CD4-positive, alpha-beta memory T cell (primary cell): ENCODE measurements at places on chromosomes 5 and 9.
A peak's percentile ranks its signal among the peaks of the same experiment; 100 is the strongest.

DNA sequence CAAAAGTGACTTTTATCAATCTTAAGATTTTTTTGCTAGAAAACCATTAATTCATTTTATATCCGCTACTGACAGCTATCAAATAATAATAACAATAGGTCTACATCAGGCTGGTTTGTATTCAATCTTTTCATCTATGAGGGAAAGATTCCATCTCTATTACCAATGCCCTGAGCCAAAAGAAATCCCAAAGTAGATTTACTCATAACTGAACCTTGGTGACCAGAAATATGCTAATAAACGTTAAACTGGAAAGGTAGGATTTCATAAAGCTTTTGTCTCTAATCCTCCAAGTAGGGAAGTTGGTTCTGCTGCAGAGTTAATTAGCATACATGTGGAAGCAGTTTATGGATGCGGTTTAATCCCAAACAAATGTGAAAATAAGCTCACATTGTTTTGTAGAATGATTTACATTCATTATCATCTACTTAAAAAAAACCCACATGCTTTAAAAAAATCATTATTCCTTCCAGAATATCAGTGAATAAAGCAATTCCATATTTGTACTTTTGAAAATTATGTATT lies 715.5 kb downstream of the CETN3 start:
- H3K36me3 ChIP-seq = no peaks in the 10 kb centered on the region
- no peak for DNase-seq
- no peaks in the 10 kb centered on the region for H3K27me3 ChIP-seq
- H3K4me1 ChIP-seq = no peaks in the 10 kb centered on the region
- H3K4me3 ChIP-seq = no peak overlapping the region
- no peak overlapping the region for H3K27ac ChIP-seq

- DNase-seq = no peak
- H3K4me3 ChIP-seq = no peak overlapping the region
- H3K36me3 ChIP-seq = no peaks in the 10 kb centered on the region
- no peaks in the 10 kb centered on the region for H3K27me3 ChIP-seq
- no peak overlapping the region for H3K27ac ChIP-seq
These were observed 46.8 kb upstream of the DHFR start for GRCh38 chr5:80701597-80701996.

DNA sequence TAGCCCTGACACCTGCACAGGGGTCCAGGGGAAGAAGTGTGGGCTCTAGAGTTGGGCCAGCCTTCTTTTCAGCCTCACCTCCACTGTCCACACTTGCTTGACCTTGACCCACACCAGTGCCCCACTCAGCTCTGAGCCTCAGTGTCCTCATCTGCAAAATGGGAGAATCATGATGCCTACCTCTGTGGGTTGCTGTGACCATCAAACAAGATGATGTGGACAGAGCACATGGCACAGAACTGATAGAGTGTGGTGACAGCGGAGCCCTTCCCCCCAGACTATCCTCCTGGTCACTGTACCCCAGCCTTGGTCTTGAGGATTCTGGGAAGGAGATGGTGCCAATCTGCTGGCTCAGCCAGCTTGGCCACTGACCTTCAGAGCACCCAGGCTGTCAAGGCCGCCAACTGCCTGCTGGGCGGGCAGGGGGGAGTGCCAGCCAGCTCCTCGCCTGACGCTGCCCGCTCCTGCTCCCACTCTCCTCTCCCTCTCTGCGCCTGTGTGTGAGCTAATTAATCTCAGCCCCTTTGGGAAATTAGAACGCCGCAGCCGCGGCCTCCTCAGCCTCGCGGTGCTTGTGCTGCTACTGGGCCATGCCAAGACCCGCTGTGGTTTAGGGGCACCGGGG lies 16.7 kb downstream of the CXXC5 start:
- H3K36me3 ChIP-seq = no peaks in the 10 kb centered on the region
- H3K4me1 ChIP-seq = peaks cover 37% of the 10 kb centered on the region
- no peak overlapping the region for H3K4me3 ChIP-seq
- no peak overlapping the region for H3K27ac ChIP-seq
- no peak for DNase-seq

- no peaks in the 10 kb centered on the region for H3K27me3 ChIP-seq
- no peak for DNase-seq
- H3K36me3 ChIP-seq = no peaks in the 10 kb centered on the region
- peaks cover 2% of the 10 kb centered on the region for H3K4me1 ChIP-seq
- no peak overlapping the region for H3K27ac ChIP-seq
These were observed 10.4 kb upstream of the PPARGC1B start for GRCh38 chr5:149719666-149720065.

- no peaks in the 10 kb centered on the region for H3K4me1 ChIP-seq
- no peak overlapping the region for H3K27ac ChIP-seq
- no peak overlapping the region for H3K4me3 ChIP-seq
- no peaks in the 10 kb centered on the region for H3K27me3 ChIP-seq
- DNase-seq = no peak
- H3K36me3 ChIP-seq = peaks cover 15% of the 10 kb centered on the region
These were observed 20.4 kb downstream of the CDK5RAP2 start for GRCh38 chr9:120559546-120559945.

DNA sequence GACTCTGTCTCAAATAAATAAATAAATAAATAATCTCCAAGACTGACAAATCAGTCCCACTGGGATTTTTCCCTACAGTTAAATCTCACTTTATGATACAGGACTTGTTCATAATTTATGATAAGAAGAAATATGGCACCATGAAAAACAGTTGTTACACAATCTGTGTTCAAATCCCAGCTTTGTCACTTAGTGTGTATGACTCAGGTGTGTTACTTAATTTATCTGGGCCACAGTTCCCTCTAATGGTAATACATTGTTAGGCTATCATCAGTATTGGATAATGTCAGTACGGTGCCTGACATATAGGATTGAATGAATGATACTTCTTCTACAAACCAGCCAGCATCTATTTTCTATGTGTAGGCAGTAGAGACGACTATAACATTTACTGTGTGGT lies 23.1 kb downstream of the SLC36A3 start:
- no peak overlapping the region for H3K27ac ChIP-seq
- no peaks in the 10 kb centered on the region for H3K4me1 ChIP-seq
- H3K4me3 ChIP-seq = no peak overlapping the region
- no peaks in the 10 kb centered on the region for H3K27me3 ChIP-seq
- no peaks in the 10 kb centered on the region for H3K36me3 ChIP-seq
- no peak for DNase-seq

DNA sequence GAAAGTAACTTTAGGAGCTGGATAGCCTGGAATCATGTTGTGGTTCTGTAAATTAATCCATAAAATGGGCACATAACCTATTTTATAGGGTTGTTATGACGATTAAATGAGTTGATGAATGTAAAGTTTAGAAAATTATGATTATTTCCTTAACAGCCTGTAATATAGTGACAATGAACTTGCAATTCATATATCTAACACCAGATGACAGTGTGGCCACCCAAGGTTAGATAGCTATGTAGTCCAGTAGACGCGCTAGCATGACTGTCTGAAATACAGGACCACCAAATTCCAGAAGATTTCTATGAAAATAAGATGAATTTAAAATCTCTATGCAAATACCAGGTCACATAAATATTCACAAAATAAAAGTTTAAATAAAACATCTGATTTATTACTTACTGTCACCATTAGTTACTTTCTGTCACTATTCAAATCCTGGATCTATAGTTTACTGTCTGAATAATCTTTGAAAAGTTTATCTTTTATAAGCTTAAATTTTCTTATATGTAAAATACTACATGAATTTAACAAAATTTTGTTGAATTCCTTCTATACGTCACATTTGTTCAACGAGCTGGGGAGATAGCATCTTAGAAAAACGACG lies 26.1 kb upstream of the MACIR start:
- H3K4me1 ChIP-seq = no peaks in the 10 kb centered on the region
- H3K4me3 ChIP-seq = no peak overlapping the region
- H3K27ac ChIP-seq = no peak overlapping the region
- no peaks in the 10 kb centered on the region for H3K27me3 ChIP-seq
- H3K36me3 ChIP-seq = no peaks in the 10 kb centered on the region

GRCh38 chr5:172160506-172160905 lies 27.5 kb downstream of the STK10 start:
- H3K27ac ChIP-seq = no peak overlapping the region
- H3K4me3 ChIP-seq = no peak overlapping the region
- no peak for DNase-seq
- peaks cover 82% of the 10 kb centered on the region for H3K4me1 ChIP-seq
- H3K36me3 ChIP-seq = peaks cover 26% of the 10 kb centered on the region
- H3K27me3 ChIP-seq = no peaks in the 10 kb centered on the region

DNA sequence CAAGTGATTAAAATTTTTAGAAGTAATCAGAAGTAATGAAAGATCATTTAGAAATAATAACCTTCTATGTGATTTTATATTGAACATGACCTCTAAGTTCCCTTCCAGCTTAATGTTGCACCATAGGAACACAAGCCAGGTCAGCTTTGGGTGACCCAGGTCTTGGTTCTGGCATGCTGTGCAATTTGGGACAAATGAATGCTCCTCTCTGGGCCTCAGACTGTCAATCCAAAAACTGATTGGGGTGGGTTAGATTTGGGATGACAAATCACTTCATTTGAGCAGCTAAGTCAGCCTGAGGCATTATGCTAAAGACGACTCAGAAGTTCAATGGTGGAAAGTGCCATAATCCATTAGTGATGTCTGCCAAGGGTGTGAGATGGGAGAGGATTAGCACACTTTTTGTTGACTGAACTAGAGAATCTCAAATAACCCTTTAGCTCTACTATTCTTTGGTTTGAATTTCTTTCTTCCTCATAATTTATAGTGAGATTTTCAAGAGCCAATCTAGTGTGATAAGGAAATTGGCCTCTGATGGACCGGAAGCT lies 60.7 kb upstream of the BOD1 start:
- no peak for DNase-seq
- H3K27me3 ChIP-seq = no peaks in the 10 kb centered on the region
- H3K27ac ChIP-seq = no peak overlapping the region
- H3K4me3 ChIP-seq = no peak overlapping the region

DNA sequence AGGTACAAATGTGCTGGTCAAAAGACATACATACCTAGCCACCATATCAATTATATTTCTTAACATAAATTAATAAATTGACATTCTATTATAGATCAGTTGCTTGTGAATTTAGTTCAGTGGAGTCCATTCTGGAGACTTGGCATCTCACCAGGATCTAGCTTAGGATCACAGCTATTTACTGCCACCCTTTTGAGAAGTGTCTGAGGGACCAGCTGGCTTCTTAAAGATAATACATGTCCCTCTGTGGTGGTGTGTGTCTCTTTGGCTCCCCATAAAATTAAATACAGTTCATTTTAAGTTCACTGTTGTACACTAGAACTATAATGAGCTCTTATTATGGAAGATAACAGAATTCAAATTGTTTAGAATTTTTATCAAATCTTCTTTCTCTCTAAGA lies 290.7 kb downstream of the PRELID2 start:
- H3K27ac ChIP-seq = no peak overlapping the region
- no peak for DNase-seq
- no peak overlapping the region for H3K4me3 ChIP-seq
- no peaks in the 10 kb centered on the region for H3K27me3 ChIP-seq
- no peaks in the 10 kb centered on the region for H3K36me3 ChIP-seq

DNA sequence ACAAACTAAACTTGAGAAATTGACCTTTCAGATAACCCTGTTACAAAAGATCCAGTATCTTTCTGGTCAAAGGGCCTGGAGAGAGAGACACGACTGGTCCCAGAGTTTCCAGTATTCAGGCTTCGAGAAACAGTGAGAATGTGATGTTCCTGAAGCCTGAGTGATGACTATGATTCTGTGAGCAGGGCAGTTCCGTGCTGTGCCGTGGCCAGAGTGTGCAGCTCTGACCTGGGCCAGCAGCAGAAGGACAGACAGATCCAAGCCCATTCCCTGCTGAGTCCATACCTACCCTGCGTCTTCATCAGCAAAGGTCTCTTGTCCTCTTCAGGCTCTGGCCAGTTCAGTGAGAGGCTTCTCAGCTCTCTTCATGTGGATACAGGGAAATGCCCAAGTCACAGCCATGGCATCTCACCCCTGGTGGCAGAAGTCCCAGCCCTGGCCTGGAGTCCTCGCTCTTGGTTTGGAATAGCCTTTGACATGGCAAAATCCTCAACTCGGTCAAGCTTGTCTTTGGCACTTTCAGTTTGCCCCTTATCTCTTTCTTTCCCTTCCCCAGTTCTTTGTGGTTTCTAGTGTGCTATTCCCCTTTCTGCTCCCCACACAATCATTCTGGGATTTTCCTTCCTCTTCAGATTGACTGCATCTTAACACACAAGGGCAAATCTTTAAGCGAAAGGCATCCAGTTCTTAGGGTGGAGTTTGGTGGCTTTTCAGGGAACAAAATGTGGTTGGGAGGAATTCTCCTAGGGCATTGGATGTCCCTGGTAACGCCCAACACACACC lies 107.7 kb downstream of the LIFR start:
- no peak overlapping the region for H3K4me3 ChIP-seq
- peaks cover 17% of the 10 kb centered on the region for H3K4me1 ChIP-seq
- peaks cover 5% of the 10 kb centered on the region for H3K27me3 ChIP-seq
- H3K27ac ChIP-seq = no peak overlapping the region
- DNase-seq = no peak
- no peaks in the 10 kb centered on the region for H3K36me3 ChIP-seq

GRCh38 chr5:14086261-14086660 lies 56.9 kb upstream of the TRIO start:
- DNase-seq = no peak
- H3K36me3 ChIP-seq = no peaks in the 10 kb centered on the region
- H3K4me3 ChIP-seq = no peak overlapping the region
- no peak overlapping the region for H3K27ac ChIP-seq

GRCh38 chr5:27516437-27516836 lies 478.1 kb upstream of the CDH9 start:
- H3K36me3 ChIP-seq = no peaks in the 10 kb centered on the region
- no peaks in the 10 kb centered on the region for H3K4me1 ChIP-seq
- H3K27ac ChIP-seq = no peak overlapping the region
- H3K4me3 ChIP-seq = no peak overlapping the region

GRCh38 chr9:33452828-33453271 lies 5.5 kb upstream of the AQP3 start:
- peaks cover 69% of the 10 kb centered on the region for H3K4me1 ChIP-seq
- peak overlapping the region; percentile 36 for H3K27ac ChIP-seq
- peak; percentile 24 for DNase-seq
- no peak overlapping the region for H3K4me3 ChIP-seq
- H3K36me3 ChIP-seq = no peaks in the 10 kb centered on the region

- peak; percentile 34 for DNase-seq
- peaks cover 24% of the 10 kb centered on the region for H3K4me1 ChIP-seq
- no peak overlapping the region for H3K27ac ChIP-seq
- no peaks in the 10 kb centered on the region for H3K36me3 ChIP-seq
- H3K4me3 ChIP-seq = no peak overlapping the region
These were observed 21.2 kb upstream of the RNU6ATAC start for GRCh38 chr9:134185536-134186011.

GRCh38 chr5:109161914-109162683 lies 247.7 kb downstream of the PJA2 start:
- no peaks in the 10 kb centered on the region for H3K27me3 ChIP-seq
- DNase-seq = no peak
- no peaks in the 10 kb centered on the region for H3K36me3 ChIP-seq
- H3K4me1 ChIP-seq = no peaks in the 10 kb centered on the region
- H3K27ac ChIP-seq = no peak overlapping the region
- H3K4me3 ChIP-seq = no peak overlapping the region
